ENCODE measurements at places on chromosomes 4 and X.

- DNase-seq, result no peak
Observed at GRCh38 chr4:156620786-156621185, 350.8 kb downstream of the PDGFC start.

DNA sequence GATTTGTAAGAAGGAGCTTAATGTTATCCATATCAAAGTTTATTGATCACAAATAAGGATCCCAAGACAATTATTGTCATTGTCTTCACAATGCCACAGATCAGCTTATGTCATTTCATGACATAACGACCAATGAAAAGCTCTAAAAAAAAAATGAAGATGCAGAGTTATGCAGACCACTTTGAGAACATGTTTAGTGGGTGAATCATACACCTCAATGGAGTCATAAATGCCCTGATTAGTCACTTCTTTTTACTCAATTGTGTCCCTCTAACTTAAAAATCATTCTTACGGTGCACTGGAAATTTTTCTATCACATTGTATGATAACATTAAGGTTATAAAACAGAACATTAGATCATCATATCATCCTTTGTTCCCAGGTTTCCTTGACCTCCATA, 87.6 kb upstream of the GABRG1 start:
- no peak for DNase-seq

- no peak for DNase-seq
Observed at GRCh38 chrX:121649417-121649816, 602.0 kb downstream of the GLUD2 start.

DNA sequence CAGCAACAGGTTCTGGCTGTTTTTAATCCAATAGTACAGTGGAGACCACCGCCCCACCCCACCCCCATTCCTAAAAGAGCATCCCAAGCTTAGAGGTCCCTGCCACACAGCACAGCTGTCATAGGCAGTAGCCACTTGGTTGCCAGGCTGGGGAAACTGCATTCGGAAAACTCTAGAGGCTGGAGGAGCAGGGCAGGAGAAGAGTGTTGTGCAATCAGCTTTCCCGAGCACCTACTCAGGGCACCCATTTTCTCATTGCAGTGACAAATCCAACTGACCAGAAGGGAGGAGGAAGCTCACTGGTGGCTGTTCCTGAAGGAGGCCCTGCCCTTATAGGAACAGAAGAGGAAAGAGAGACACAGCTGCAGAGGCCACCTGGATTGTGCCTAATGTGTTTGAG, 1.1 kb downstream of the CXCL1 start:
- DNase-seq, result no peak

- DNase-seq, result no peak
Observed at GRCh38 chrX:132015875-132016274, 7.2 kb upstream of the STK26 start.

DNA sequence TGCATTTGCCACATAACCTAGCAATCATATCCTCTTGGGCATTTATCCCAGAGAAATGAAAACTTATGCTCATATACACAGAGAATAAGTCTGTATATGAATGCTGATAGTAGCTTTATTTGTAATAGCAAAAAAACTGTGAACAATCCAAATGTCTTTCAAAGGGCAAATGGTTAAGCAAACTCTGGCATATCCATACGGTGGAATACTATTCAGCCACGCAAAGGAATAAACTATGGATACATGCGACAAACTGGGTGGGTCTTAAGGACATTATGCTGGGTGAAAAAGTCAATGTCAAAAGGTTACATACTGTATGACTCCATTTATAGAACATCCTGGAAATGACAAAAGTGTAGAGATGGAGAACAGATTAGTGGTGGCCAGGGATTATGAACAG, 17.6 kb upstream of the CBR4 start:
- DNase-seq, result no peak

DNA sequence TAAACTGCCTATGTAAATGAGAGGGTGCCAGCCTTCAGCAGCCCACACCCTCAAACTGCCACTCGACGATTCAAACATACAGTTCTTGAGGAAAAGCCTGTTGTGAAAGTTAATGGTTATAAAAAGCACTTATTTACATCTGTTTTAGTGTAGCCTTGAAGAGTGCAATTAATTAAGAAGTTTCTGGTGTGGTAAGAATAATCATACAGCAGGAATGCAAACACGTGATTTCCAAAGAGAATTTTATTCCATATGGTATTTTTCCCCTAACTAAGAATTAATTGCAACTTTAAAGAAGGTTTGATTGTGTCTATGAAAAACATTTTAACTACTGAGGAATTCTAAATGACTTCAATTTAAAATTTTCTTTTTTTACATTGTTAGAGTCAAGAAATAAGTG, 176.3 kb upstream of the PITX2 start:
- DNase-seq, result no peak

DNA sequence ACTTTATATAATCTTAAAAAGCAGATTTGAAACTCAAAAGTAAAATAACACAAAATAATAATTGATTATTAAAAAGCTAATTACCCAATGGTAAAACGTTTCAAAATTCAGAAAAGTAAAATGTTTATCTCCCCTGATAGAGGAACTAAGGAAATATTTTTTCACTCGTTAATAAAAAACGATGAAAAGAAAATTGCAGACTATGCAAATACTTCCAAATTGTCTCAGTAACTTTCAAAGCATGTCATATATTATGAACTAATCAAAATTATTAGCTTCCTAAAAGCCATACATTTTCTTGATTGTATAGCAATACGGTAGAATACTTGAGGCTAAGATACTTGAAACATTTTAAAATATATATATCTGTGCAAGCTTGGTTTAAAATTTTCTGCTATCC, 366.3 kb downstream of the TLL1 start:
- no peak for DNase-seq

DNA sequence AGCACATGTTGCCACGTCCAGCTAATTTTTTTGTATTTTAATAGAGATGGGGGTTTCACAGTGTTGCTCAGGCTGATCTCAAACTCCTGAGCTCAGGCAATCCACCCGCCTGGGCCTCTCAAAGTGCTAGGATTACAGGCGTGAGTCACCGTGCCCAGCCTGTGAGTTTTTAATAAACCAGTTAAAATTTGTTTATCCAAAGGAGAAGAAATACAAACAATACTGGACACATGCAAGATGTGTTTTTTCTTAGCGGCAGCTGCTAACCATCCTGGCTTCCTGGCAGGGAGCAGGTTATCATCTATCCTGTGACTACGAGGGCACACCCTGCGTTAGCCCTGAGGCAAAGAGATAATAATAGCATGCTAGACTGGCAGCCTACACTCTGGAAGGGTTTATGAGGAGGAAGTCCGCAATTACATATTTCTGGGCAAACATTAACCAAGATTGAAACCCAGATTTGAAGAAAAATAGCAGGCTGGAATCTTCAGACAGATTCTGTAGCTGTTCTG, 191.4 kb downstream of the SPRY1 start:
- DNase-seq, result no peak

- no peak for DNase-seq
Observed at GRCh38 chr4:127732623-127733328, 2.6 kb downstream of the SLC25A31 start.

GRCh38 chr4:15427161-15427560, 672 bp upstream of the C1QTNF7 start:
- no peak for DNase-seq

DNA sequence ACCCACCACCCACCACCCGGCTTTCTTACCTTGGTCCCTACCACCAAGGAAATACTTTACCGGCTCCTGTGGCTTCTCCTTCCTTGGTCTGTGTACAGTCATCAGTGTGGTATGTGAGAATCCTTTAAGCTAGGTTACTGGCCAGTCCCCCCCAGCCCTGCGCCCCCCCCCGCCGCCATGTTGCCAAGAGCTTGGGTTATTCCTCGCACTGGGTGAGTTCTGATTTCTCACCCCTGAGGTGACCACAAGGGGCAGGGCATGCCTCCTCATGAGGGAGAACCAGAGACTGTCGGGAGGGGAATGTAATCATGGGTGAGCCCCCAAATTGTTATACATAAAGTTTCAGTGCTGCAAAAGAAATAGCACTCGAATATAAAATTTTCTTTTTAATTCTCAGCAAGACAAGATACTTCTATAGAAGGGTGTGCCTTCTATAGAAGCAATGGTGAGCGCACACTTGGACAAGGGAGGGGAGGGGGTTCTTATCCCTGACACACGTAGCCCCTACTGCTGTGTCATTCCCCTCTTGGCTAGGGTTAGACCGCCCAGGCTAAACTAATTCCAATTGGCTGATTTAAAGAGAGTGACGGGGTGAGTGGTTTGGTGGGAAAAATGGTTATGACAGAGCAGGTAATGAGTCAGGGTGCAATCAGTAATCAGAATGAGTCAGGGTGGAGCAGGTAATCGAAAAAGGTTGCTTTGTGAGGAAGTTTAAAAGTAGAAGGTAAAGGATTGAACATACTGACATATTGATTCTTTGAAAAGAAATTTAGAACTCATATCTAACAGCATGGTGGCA, 133.2 kb downstream of the KDM6A start:
- no peak for DNase-seq

DNA sequence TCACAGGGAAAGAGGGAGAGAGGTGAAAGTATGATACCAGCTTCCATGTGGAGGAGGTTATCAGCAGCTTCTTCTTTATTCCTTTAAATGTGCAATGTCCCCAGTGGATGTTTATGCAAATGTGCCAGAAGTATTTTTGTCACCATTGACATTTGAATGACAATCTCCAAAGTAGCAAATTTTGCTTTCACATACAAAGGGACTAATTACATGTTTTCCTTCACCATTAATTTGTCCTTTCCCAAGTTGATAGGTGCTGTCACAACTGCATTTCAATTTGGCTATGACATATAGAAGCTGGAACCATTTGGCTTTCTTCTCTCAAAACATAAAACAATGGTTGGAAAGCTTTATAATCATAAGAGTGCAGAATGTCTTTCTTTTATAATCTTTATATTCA, 469.0 kb upstream of the NWD2 start:
- DNase-seq, result no peak

DNA sequence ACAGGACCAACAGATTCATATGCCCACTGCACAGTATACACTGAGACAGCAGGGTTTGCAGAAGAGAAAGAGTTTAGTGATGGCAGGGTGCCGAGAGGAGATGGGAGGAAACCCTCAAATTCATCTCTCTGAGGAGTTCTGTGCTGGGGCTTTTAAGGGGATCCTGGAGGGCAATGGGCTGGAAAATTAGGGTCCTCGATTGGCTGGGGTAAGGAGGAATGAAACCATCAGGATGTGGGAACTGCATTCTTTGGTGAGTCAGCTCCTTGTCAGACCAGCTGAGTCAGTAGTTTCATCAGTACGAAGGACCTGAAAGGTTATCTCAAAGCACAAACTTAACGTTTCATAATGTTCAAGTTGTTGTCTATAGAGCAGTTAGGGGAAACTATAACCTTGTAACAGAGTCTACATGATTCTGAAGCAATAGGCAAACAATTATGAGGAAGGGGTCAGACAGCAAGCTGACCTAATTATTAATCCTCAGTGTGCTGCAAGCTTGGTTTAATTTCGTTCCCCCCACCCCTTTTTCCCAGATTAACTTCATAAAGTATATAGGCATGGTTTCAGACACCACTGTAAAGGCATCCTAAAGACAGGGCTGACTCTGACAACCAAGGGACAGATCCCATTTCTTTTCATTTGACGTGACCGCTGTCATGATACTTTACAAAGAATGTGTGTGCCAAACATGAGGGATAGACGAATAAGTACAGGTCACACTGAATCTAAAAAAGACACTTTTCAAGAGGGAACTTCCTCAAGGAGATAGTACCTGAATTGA, 1.5 kb upstream of the MSMO1 start:
- DNase-seq, result no peak

DNA sequence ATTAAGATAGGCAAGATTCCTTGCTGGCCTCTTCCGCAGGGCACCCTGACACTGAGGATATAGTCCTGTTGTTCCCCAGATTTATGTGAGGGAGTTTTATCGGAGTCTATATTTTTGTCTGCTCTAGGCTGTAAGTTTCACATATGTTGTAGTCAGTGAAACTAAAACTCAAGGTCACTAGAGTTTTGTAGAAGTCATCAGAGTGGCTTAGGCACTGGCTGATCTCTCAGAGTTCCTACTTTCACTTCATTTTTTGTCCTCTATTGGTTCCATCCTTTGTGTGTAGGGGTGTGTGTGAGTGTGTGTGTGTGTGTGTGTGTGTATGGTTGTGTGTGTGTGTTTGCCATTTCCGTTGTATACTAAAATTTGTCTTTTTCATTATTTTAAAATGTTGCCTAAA, 577.5 kb downstream of the IQCM start:
- no peak for DNase-seq

- DNase-seq, result no peak
Observed at GRCh38 chr4:14539246-14539645, 463.0 kb upstream of the CPEB2 start.

DNA sequence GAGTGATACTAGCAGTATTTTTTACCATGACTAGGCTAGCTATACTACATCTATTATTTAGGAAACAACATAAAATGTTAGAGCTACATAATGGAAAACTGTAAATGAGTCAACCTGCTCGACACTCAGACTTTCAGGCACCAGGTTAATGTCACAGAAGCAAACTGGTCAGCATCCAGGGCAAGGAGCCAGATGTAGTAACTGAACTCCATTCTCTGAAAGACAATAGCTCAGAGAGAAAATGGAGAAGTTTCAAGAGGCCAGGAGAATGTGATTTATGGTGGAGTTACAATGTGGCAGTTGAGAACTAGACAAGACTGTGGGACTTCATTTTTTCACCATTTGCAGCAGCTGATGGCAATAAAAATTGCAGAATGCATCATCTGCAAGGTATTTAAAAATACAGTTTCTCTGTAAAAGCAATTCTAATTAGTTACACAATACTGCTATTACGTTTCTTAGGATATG, 342.7 kb upstream of the PABPC4L start:
- no peak for DNase-seq

- DNase-seq, result no peak
Observed at GRCh38 chr4:124887739-124888138, 175.2 kb upstream of the ANKRD50 start.

GRCh38 chr4:122711919-122712318, 20.6 kb upstream of the BBS12 start:
- no peak for DNase-seq

DNA sequence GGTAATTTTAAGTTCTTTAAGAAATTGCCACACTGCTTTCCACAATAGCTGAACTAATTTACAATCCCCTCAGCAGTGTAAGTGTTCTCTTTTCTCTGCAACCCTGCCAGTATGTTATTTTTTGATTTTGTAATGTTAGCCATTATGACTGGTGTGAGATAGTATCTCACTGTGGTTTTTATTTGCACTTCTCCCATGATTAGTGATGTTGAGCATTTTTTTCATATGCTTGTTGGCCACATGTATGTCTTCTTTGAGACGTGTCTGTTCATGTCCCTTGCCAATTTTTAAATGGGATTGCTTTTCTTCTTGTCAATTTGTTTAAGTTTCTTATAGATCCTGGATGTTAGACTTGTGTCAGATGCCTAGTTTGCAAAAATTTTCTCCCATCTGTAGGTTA, 86.1 kb downstream of the BMP3 start:
- DNase-seq, result no peak

- DNase-seq, result no peak
Observed at GRCh38 chr4:168451331-168451730, 29.0 kb downstream of the DDX60L start.

- DNase-seq, result no peak
Observed at GRCh38 chr4:77039796-77040195, 36.0 kb downstream of the CCNI start.
